ENCODE measurements at places on chromosomes 1 and 21. TPM values are rescaled to one million over a fixed set of nuclear protein-coding genes. Genes with fewer than 3 reads are reported as not detected.

Gene HPCA
- total RNA-seq: not detected

Gene CGN
- total RNA-seq: under 0.01 TPM

Gene TSPAN1
- total RNA-seq: not detected

Gene KRTAP13-2
- not detected for total RNA-seq

Gene RAB25
- total RNA-seq: not detected

Gene NLRP3
- 0.10 TPM for total RNA-seq

Gene ILDR2
- total RNA-seq: not detected

Gene LENEP
- 1.3 TPM for total RNA-seq

Gene CXADR
- total RNA-seq: 22.5 TPM

Gene USP48
- 80.1 TPM for total RNA-seq

Gene SEMA4A
- total RNA-seq: 0.65 TPM

Gene SMIM1
- 2.3 TPM for total RNA-seq

Gene ITLN2
- total RNA-seq: not detected

Gene RGS5
- total RNA-seq: 14.9 TPM

Gene DOCK7
- 25.7 TPM for total RNA-seq

Gene HSPA13
- 49.6 TPM for total RNA-seq

Gene TRIM67
- total RNA-seq: not detected

Gene ETV3L
- total RNA-seq: not detected

Gene OR6N1
- not detected for total RNA-seq

Gene LAPTM5
- total RNA-seq: 46.6 TPM

Gene HRNR
- not detected for total RNA-seq

Gene NPHS2
- total RNA-seq: not detected

Gene OR2AK2
- total RNA-seq: not detected

Gene KRTAP19-3
- not detected for total RNA-seq

Gene ACTL8
- not detected for total RNA-seq

Gene MROH7
- 0.10 TPM for total RNA-seq
